ENCODE measurements at places on chromosomes 7 and 10.

DNA sequence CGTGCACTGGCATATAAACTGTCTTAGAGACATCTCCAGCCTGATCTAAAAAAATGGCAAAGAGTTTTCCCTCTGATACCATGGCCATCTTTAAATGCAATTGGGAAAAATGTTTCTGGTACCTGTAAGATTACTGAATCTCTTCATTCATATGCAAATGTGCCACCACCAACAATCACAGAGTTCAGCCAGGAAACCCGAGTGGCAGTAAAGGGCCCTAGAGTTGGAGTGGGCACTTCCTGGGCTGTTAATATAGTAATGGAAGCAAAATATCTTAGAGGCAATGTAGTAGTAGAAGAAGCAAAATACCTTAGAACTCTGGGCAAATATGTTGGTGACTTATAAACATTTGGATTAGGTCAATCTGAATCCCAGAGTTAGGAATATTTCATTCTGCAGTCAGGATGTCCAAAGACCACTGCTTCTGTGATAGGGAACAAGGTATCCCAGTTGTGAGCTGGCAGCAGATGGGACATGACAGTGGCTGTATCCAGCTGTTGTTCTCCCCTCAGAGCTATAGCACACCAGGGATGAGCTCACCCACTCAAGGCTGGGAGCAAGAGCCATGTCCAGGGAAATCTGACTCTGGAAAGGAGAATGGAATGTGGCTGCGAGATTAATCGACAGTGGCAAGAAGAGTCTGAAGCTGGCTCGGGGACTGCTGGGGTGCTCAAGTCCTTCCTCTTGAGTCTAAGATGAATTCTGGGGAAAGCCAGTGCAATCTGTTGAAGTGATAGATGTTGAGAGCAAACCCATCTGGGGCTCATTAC is 332.1 kb downstream of the PHTF2 start:
- no peaks in the 10 kb centered on the region for H3K36me3 ChIP-seq
- no peaks in the 10 kb centered on the region for H3K4me1 ChIP-seq
- H3K27me3 ChIP-seq, result no peaks in the 10 kb centered on the region
- H3K27ac ChIP-seq, result no peak overlapping the region

GRCh38 chr7:107931740-107932515 is 40.9 kb downstream of the DLD start:
- H3K4me1 ChIP-seq, result peaks cover 5% of the 10 kb centered on the region
- H3K27ac ChIP-seq, result no peak overlapping the region
- H3K36me3 ChIP-seq, result no peaks in the 10 kb centered on the region
- no peak overlapping the region for H3K4me3 ChIP-seq
- H3K27me3 ChIP-seq, result no peaks in the 10 kb centered on the region

GRCh38 chr10:42864575-42864974 is 82.0 kb downstream of the BMS1 start:
- H3K27ac ChIP-seq, result no peak overlapping the region
- H3K4me3 ChIP-seq, result no peak overlapping the region
- peaks cover 2% of the 10 kb centered on the region for H3K4me1 ChIP-seq
- no peaks in the 10 kb centered on the region for H3K36me3 ChIP-seq
- no peak for DNase-seq

- no peaks in the 10 kb centered on the region for H3K4me1 ChIP-seq
- no peaks in the 10 kb centered on the region for H3K27me3 ChIP-seq
- H3K4me3 ChIP-seq, result no peak overlapping the region
- DNase-seq, result no peak
Observed at GRCh38 chr7:69190763-69191162, 407.5 kb upstream of the AUTS2 start.

- DNase-seq, result no peak
- H3K36me3 ChIP-seq, result no peaks in the 10 kb centered on the region
- no peaks in the 10 kb centered on the region for H3K4me1 ChIP-seq
- no peaks in the 10 kb centered on the region for H3K27me3 ChIP-seq
- H3K4me3 ChIP-seq, result no peak overlapping the region
Observed at GRCh38 chr10:98391065-98391464, 23.9 kb downstream of the PYROXD2 start.

- H3K27me3 ChIP-seq, result peaks cover 90% of the 10 kb centered on the region
- no peaks in the 10 kb centered on the region for H3K36me3 ChIP-seq
- no peak overlapping the region for H3K4me3 ChIP-seq
- DNase-seq, result no peak
Observed at GRCh38 chr7:27166531-27167505, 1.5 kb upstream of the HOXA9 start.

GRCh38 chr10:79342295-79342761 is 4.9 kb upstream of the PPIF start:
- DNase-seq, result no peak
- H3K36me3 ChIP-seq, result no peaks in the 10 kb centered on the region

DNA sequence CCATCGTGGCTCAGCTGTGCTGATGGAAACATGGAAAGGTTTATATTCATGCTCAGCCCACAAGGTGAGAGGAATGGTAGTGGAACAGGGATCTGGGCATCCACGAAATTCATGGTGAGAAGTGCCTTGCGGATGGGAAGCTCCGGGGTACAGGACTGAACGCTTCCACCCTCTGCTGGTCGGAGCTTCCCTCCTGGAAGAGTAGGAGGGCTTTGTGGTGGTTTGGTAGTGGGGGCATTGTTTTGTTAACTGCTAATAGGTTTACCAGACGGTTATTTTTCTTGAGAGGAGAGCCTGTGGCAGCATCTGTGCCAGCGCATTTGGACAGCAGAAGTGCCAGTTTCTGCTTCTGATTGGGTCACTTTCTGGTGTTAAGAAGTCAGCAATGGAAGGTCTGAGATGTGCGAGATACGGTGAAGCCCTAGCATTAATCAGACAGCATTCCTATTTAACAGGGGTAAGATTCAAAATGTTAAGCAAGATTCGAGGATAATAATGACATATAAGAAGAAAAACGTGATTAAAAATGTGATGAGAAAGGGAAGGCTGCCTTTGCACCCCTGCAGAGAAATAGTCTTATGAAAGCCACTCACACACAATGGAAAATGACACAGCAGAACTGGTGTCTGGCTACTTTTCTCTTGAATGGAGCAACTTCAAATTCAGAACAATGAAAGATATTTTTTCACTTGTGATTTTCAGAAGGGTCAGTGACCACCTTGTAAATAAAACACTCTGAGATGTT is 17.7 kb downstream of the ABCA13 start:
- DNase-seq, result no peak
- no peaks in the 10 kb centered on the region for H3K36me3 ChIP-seq
- H3K4me1 ChIP-seq, result no peaks in the 10 kb centered on the region
- H3K4me3 ChIP-seq, result no peak overlapping the region
- H3K27ac ChIP-seq, result no peak overlapping the region

DNA sequence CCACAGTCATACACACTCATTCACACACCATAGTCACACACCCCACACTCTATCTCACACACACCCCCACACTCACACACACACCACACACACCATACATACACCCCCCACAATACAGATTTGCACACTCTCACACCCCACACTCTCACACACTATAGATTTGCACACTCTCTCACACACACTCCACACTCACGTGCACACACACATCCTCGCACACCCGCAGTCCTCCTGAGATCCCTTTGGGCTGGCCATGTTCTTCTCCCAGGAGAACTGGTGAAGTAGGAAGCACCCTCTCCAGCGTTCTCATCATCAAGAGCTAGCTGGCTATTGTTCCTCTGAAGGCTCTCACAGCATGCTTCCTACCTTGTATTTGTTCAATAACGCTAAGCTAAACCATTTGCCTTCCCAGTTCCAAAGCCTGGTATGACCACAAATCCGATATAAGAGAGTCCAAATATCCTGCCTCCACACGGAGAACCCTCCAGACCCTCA is 86.2 kb downstream of the HECW1 start:
- peaks cover 3% of the 10 kb centered on the region for H3K4me1 ChIP-seq
- H3K27me3 ChIP-seq, result no peaks in the 10 kb centered on the region
- H3K27ac ChIP-seq, result no peak overlapping the region
- H3K4me3 ChIP-seq, result no peak overlapping the region

- H3K4me1 ChIP-seq, result peaks cover 4% of the 10 kb centered on the region
- no peak overlapping the region for H3K27ac ChIP-seq
- no peaks in the 10 kb centered on the region for H3K36me3 ChIP-seq
- H3K27me3 ChIP-seq, result no peaks in the 10 kb centered on the region
Observed at GRCh38 chr7:36303202-36304098, 86.2 kb upstream of the ANLN start.

DNA sequence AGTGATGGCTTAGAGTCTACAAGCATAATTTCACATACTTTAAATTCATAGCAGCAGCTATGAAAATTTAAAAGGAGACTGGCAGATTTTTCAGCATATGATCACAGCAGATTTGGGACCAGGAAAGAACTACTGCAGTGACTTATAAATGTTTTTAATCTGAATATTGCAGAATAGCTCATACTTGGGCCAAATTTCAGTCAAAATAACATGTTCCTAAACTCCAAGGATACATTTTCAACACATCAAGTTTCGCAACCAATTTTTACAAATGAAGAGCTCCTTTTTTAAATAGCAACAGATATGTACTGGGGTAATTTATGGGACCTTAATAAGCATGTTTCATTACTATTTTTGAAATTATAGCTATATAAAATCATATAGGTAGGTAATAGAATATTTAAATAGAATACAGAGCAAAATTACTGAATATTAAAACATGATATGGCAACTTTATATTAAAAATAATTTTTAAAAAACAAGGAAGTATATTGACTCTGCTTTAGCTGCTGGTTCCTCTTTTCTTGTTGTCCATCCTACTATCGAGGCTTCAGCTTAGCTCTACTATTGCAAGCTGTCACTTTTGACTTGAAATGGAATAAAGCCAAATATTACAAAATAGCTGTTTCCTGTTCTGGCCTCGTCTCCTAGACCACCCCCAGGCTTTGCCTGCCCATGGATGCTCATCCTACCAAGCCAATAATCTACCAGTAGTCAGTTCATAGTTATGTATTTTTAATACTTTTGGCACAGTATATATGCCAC is 123.1 kb downstream of the NRBF2 start:
- no peak overlapping the region for H3K4me3 ChIP-seq
- H3K4me1 ChIP-seq, result no peaks in the 10 kb centered on the region
- DNase-seq, result no peak
- H3K27me3 ChIP-seq, result no peaks in the 10 kb centered on the region
- H3K36me3 ChIP-seq, result no peaks in the 10 kb centered on the region

DNA sequence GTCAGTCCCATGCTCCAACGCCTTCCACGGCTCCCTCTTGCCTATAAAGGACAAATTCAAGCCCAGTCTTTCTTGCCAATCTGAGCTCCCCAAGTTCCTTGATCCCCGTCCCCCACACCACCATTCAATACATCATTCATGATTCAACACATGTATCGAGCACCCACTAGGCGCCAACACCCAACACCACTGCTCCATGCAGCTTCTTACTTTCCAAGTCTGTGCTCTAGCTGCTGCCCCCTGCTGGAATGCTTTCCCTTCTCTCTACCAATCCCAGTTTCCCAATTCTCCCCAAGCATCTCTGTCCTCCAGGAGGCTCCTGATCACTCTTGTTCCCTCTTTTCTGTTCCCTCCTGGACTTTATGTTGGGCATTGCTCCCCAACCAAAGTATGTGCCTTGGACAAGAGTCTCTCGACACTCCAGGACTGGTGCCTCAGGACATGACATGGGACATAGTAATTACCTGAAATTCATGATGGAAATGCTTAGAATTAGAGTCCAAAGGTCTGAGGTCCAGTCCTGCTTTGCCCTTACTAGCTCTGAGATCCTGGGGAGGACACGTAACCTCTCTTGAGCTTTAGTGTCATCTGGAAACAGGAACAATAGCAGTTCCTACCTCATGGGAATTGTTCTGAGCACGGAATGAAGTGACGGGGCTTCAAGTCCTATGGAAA is 172.7 kb downstream of the NEURL1 start:
- H3K27ac ChIP-seq, result no peak overlapping the region
- peaks cover 11% of the 10 kb centered on the region for H3K4me1 ChIP-seq

- peaks cover 3% of the 10 kb centered on the region for H3K4me1 ChIP-seq
- no peaks in the 10 kb centered on the region for H3K27me3 ChIP-seq
- no peak overlapping the region for H3K27ac ChIP-seq
- no peak for DNase-seq
- no peak overlapping the region for H3K4me3 ChIP-seq
Observed at GRCh38 chr7:49520951-49521350, 252.5 kb upstream of the VWC2 start.
